Thoracic aorta (tissue), 2 donors: ENCODE measurements at places on chromosomes 2 and 18. TPM values are rescaled to one million over a fixed set of nuclear protein-coding genes. Genes with fewer than 3 reads are reported as not detected.

- H3K4me3 ChIP-seq = no peak overlapping the region
- no peaks in the 10 kb centered on the region for H3K27me3 ChIP-seq
- no peaks in the 10 kb centered on the region for H3K4me1 ChIP-seq
Measured at GRCh38 chr2:180205621-180206235, 198.6 kb upstream of the CWC22 start.

DNA sequence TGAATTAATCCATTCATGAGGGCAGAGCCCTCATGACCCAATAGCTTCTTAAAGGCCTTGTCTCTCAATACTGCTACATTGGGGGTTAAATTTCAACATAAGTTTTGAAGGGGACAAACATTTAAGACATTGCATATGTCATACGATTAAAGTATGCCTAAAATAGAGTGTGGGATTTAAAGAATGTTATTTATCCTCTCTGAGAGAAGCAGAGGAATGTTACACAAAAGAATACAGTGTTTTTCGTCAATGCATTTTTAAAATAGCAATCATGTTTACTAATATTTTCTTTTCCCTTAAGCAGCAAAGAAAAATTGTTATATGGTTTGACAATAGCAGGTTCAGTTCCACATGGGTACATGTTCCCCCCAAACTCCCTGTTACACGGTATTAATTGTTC lies 363.1 kb downstream of the NUP35 start:
- DNase-seq = no peak
- no peaks in the 10 kb centered on the region for H3K4me1 ChIP-seq
- H3K4me3 ChIP-seq = no peak overlapping the region
- no peak overlapping the region for H3K27ac ChIP-seq
- H3K27me3 ChIP-seq = no peaks in the 10 kb centered on the region

DNA sequence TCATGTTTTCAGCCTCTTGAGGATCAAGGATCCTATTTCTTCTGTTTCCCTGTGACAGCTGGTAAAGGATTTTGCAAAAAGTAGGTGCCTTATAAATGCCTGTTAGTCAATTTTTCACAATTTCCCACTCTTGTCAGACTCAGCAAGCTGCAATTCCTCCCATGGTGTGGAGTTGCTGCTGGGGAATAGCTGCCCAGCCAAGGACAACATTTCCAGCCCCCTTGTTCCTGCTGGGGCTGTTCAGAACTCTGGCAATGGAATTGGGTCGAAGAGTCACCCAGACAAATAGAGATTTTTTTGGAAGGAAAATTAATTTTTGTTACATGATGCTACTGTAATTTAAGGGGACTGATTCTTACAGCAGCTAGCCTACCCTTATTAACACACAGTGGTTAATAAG lies 43.7 kb downstream of the FSHR start:
- no peak overlapping the region for H3K4me3 ChIP-seq
- no peaks in the 10 kb centered on the region for H3K27me3 ChIP-seq
- no peak for DNase-seq
- H3K27ac ChIP-seq = no peak overlapping the region

GRCh38 chr2:74554820-74555531 lies 456 bp downstream of the DOK1 start:
- DNase-seq = no peak
- peaks cover 4% of the 10 kb centered on the region for H3K36me3 ChIP-seq
- H3K4me3 ChIP-seq = peak overlapping the region; percentile 82
- peaks cover 15% of the 10 kb centered on the region for H3K4me1 ChIP-seq
- peak overlapping the region; percentile 92 for H3K27ac ChIP-seq

DNA sequence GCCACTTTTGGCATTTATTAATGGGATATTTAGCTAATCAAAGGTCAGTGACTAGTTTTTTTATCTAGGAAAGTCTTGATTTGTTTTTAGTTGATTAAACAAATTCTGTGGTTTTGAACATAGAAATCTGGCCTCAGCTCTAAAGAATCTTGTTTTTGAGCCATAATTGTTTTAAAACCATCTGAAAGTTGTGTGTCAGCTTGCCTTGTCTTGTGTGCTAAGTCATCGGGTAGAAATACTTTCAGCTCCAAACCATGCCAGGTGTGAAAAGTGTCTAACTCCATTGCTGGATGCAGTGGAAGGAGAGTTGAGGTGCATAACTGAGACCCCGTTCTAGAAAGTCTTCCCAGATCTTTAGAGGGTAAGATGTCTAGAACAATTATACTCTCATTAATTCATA lies 22.7 kb downstream of the FARP2 start:
- no peaks in the 10 kb centered on the region for H3K36me3 ChIP-seq
- H3K27ac ChIP-seq = peak overlapping the region; percentile 80
- peaks cover 57% of the 10 kb centered on the region for H3K4me1 ChIP-seq
- H3K27me3 ChIP-seq = no peaks in the 10 kb centered on the region
- H3K4me3 ChIP-seq = peak overlapping the region; percentile 29

FER1L5 gene
- total RNA-seq = not detected

CNRIP1 gene
- total RNA-seq = 39.7 TPM

LAMA3 gene
- total RNA-seq = 34.2 TPM

DNA sequence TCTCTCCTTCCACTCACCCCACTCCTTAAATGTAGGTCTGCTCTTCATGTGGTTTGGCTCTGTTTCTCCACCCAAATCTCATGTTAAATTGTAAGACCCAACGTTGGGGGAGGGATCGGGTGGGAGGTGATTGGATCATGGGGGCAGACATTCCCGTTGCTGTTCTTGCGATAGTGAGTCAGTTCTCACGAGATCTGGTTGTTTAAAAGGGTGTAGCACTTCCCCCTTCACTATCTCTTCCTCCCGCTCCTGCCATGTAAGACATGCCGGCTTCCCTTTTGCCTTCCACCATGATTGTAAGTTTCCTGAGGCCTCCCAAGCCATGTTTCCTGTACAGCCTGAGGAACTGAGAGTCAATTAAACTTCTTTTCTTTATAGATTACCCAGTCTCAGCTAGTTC lies 1044.5 kb upstream of the POU3F3 start:
- no peaks in the 10 kb centered on the region for H3K36me3 ChIP-seq
- H3K4me1 ChIP-seq = no peaks in the 10 kb centered on the region
- H3K27ac ChIP-seq = no peak overlapping the region
- no peak for DNase-seq
- no peak overlapping the region for H3K4me3 ChIP-seq

NIF3L1 gene
- 11.9 TPM for total RNA-seq

DNA sequence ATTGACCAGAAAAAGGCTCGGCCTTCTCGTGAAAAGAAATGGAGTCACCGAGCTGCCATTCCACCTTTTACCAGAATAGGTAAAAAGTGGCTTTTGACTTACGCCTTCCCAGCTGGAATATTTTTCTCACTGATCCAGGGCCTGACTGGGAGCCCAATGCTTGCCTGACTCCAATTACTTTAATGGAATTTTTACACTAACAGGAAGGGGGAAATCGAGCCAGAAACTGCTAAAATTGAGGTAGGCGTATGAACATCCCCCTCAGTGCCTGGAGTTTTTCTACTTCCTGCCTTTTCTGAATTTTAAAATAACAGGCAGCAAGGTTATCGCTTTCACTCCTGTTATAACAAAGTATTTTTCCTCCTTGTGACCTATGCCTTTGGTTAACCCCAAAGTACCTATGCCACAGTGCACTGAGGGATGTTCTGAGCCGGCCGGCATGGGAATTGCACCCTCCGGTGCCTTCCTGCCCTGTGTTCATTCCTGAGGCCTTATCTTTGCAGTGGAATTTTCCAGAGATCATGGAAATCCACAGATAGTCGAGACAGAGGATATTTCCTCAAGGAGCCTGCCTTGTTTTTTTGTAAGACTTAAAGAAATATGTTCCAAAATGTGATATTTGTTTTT lies 18.3 kb upstream of the RPL31 start:
- H3K27ac ChIP-seq = peak overlapping the region; percentile 65
- no peak overlapping the region for H3K4me3 ChIP-seq
- H3K4me1 ChIP-seq = peaks cover 12% of the 10 kb centered on the region
- DNase-seq = no peak
- H3K27me3 ChIP-seq = no peaks in the 10 kb centered on the region

DNA sequence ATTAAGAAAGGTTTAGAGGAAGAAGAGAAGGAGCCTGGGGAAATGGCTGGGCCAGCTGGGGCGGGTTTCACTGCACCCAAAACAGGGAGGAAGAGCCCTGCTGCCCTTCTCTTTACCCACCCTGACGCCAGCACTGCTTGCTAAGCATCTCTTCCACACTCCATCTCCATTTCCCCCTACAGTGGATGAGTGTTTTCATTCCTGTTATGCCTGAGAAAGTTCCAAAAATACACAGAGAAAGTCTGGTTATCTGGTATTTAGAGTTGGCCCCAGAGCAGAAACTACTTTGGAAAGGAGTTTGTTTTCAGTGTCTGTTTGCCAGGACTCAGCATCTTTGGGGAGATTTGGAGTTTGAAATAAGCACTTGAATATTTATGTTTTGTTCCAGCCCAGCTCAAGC lies 451.0 kb downstream of the SLC4A3 start:
- no peaks in the 10 kb centered on the region for H3K36me3 ChIP-seq
- H3K27me3 ChIP-seq = no peaks in the 10 kb centered on the region
- peak overlapping the region; percentile 49 for H3K4me3 ChIP-seq
- peaks cover 5% of the 10 kb centered on the region for H3K4me1 ChIP-seq

FSHR gene
- not detected for total RNA-seq

DNA sequence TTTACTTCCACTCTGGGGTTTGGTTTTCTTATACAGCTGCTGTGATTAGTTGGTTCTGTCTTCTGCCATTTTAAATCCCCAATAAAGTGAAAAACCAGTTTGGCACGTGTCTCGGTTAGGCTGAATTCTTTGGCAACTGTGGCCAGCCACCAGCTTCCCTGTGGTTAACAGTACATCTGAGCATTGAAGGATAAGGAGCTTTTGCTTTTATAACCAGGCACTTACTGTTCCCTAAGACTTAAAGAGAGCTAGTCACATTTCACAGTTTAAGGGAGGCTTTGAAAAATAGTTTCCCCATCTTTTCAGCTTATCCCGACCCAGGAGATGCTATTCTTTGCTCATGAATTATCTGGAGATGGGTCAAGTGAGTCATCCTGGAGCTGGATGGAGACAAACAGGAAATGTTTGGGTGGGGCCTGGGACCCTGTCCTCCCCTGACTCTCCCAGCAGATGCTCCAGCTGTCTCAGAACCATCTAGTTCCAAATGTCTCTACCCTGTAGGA lies 57.3 kb upstream of the EML6 start:
- no peaks in the 10 kb centered on the region for H3K27me3 ChIP-seq

STPG4 gene
- total RNA-seq = not detected

AOX1 gene
- total RNA-seq = 69.9 TPM

GRCh38 chr2:215594766-215595165 lies 158.9 kb upstream of the FN1 start:
- no peaks in the 10 kb centered on the region for H3K36me3 ChIP-seq
- no peak for DNase-seq
- no peaks in the 10 kb centered on the region for H3K27me3 ChIP-seq
- no peak overlapping the region for H3K4me3 ChIP-seq

GRCh38 chr2:98416383-98417159 lies 28.1 kb upstream of the INPP4A start:
- no peak for DNase-seq
- H3K27ac ChIP-seq = no peak overlapping the region
- H3K27me3 ChIP-seq = no peaks in the 10 kb centered on the region
- H3K36me3 ChIP-seq = no peaks in the 10 kb centered on the region

TTN gene
- total RNA-seq = 16.4 TPM

DNA sequence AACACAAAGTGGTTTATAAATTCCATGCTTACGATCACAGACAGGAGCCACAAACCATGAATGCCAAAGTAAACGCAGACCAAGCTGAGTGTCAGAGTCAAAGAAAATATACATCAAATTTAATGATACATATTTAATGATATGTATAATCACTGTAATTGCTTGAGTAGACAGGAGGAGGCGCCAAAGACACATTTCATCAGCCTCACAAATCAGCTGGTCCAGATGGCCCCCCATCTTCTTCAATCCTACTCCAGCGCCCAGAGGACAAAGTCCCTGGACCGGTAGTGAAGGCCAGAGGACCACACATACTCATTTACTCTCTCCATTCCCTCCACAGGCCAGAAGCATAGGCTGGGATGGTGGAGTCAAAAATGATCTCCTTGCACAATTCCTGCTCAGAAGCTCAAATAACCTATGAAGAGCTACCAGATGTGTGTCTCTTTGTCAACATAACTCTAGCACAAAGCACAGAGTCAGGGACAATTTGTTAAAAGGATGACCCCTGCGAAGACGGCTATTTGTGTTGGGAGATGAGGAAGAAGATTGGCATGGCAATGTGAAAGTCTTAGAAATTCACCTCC lies 149.3 kb upstream of the PGAP1 start:
- H3K27ac ChIP-seq = no peak overlapping the region
- H3K36me3 ChIP-seq = no peaks in the 10 kb centered on the region
- peaks cover 34% of the 10 kb centered on the region for H3K4me1 ChIP-seq
- no peaks in the 10 kb centered on the region for H3K27me3 ChIP-seq

- no peaks in the 10 kb centered on the region for H3K36me3 ChIP-seq
- H3K27me3 ChIP-seq = no peaks in the 10 kb centered on the region
- H3K4me3 ChIP-seq = no peak overlapping the region
- no peak for DNase-seq
Measured at GRCh38 chr2:70340075-70340474, 38.2 kb upstream of the FAM136A start.

NIFK gene
- total RNA-seq = 34.9 TPM

DNA sequence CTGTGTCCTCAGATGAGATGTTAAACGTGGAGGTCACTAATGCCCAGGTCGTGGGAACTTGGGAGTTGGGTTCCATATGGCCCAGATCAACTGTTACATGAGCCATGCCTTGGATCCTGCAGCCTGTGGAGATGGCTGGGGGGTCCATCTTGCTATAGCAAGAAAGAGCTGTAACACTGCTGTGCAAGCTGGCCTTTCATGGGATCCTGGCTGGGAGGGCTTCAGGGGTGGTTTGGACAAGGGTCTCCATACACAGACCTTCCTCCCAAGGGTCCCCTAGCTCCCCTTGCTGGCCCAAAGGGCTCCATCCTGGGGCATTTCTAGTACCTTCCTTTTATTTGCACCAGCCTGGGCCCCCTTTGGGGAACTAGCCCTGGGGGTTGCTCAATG lies 337.7 kb downstream of the DYSF start:
- no peaks in the 10 kb centered on the region for H3K27me3 ChIP-seq
- no peak overlapping the region for H3K27ac ChIP-seq
- no peak for DNase-seq

SERPINB3 gene
- total RNA-seq = not detected

GRCh38 chr2:241801611-241802420 lies 7.2 kb upstream of the NEU4 start:
- no peaks in the 10 kb centered on the region for H3K27me3 ChIP-seq
- H3K27ac ChIP-seq = no peak overlapping the region
- H3K36me3 ChIP-seq = no peaks in the 10 kb centered on the region

DNA sequence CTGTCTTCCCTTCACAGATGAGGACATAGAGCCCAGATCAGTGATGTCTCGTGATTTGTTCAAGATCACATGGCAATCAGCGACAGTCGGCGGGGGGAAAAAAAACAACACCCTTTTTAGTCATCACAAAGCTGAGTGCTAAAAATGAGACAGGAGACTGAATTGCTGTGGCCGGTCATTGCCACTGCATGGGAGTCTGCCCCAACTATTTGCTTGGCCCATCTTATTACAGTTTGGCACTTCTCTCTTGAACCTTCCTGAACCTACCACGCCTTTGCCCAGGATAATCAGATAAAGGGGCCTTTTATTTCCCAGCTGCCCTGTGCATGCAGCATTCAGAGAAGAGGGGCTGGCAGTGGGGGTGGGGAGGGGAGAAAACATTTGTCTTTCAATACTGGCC lies 42.7 kb downstream of the SETBP1 start:
- no peaks in the 10 kb centered on the region for H3K36me3 ChIP-seq
- no peak overlapping the region for H3K4me3 ChIP-seq
- H3K27me3 ChIP-seq = no peaks in the 10 kb centered on the region
- no peak for DNase-seq
- H3K4me1 ChIP-seq = peaks cover 35% of the 10 kb centered on the region

- H3K4me1 ChIP-seq = peaks cover 4% of the 10 kb centered on the region
- H3K27ac ChIP-seq = peak overlapping the region; percentile 62
- no peaks in the 10 kb centered on the region for H3K27me3 ChIP-seq
- no peak for DNase-seq
Measured at GRCh38 chr2:171432969-171433762, 624 bp downstream of the METTL8 start.

ANKRD30BL gene
- not detected for total RNA-seq
